ENCODE measurements at places on chromosomes 11 and 22.

GRCh38 chr11:100578831-100579311 is 108.2 kb upstream of the ARHGAP42 start:
- DNase-seq, result no peak

DNA sequence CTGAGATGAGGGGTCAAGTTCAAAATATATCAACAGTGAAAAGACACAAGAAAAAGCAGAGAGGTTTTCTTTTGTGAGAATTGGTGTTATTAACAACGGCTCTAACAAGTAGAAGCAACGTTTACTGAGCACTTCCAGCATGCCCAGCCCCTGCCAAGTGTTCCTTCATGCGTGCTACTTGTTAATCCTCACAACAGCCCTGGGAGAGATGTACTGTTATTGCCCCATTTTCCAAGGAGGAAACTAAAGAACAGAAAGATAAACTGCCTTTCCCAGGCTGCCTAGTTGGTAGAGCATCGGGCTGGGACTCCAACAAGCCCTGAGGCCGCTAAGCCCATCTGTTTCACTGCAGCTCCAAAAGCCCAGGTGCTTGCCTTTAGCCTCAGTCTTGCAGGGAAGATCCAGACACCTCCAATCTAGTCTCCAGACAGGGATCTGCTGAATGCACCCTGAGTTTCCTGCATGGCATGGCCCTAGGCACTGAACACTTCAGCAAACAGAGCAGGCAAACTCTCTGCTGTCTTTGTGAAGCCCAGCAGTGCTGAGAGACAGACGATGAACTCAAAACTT is 25.5 kb downstream of the SPATA19 start:
- no peak for DNase-seq

DNA sequence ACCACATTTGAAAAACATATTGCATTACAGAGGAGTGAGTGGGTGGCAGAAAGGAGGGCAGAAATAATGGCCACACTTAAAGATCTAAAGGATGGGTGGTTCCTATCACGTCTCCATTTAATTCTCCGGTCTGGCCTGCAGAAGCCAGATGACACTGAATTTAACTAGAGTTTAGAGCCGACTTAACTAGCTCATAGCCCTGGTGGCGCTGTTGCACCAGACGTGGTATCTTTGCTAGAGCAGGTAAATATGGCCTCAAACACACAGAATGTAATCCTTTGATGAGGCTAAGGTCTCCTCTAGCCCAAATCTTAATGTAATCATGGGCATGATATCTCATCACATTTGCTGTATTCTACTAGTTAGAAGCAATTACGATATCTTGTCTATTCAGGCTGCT is 51.5 kb upstream of the GAL start:
- DNase-seq, result peak; percentile 54

DNA sequence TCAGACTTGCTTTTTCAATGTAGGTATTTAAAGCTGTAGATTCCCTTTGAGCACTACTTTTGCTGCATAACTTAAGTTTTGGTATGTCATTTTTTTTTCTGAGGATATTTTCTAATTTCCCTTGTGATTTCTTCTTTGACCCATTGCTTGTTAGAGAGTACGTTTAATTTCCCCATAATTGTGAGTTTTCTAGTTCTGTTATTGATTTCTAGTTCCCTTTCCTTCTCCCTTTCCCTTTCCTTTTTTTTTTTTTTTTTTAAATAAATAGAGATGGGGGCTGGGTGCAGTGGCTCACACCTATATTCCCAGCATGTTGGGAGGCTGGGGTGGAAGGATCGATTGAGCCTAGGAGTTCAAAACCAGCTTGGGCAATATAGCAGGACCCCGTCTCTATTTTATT is 30.8 kb downstream of the UBE2L3 start:
- no peak for DNase-seq

DNA sequence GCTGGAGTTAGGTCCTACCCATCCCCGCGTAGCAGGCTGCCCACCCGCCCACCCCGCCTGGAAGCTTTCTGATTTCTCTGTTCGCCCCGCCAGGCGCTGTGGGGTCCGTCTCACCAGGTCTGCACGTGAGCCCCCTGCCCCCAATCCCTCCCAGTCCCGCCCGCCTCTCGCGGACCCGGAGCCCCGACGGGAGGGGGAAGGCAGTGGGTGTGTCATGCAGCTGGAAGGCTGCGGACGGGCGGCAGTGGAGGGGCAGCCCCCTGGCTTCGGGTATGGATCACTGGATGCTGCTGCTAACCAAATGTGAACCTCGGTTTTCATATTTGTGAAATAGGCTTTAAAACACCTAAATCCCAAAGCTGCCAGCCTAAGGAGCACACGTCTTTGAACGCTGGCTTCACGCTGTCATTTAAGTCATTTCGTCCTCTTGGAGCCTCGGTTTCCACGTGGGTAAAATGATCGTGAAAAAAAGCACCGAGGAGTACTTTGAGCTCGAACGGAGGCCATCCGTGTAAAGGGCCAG is 568 bp upstream of the BIK start:
- no peak for DNase-seq

DNA sequence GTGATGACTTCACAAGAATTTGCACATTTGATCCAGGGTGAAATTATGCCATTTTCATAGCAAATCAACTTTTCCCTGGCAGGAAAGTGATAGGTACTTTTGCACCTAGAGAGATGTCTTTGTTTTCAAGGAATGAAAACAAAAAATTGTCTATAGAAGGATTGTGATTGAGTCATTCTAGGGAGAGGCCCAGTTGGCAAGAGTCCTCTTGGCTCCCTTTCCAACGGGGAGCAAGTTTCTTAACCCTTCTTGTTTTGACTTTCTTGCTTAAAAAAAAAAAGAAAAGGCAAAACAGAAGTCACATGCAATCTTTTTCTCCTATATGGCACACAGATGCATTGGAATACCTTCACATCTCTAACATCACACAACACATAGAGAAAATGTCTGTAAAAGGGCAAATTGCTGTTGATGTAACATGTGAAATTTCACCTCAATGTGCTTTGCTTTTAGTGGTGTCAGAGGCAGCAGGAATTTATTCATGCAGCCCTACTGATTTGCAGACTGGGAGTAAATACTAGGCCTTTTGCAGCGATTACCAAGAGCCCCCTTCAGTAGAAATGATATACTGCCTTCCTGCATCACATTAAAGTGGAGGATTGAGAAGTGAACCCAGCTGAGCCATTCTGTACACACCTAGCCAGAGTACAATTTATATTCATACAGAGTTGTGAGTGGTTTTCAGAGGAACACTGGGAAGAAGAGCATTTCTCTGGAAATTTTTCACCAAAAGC is 290.7 kb upstream of the MPPED2 start:
- DNase-seq, result no peak

GRCh38 chr11:16843294-16843693 is 104.8 kb downstream of the C11orf58 start:
- no peak for DNase-seq

DNA sequence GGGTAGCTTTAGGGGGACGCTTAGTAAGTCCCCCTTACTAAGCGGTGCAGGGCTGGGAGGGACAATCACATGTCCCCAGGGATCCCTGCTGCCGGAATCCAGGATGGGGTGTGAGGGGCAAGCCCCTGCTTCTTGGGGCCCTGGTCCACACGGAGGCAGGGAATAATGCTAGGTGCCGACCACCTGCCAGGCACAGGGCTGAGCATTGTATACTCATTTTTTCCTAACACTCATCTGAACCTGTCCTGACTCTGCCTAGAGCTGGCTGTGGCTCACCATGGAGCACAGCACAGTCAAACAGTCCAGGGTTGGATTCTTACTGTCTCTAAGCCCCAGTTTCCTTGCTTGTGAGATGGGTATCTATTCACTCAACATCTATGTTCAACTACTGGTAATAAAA is 1.4 kb upstream of the LTBP3 start:
- DNase-seq, result no peak

DNA sequence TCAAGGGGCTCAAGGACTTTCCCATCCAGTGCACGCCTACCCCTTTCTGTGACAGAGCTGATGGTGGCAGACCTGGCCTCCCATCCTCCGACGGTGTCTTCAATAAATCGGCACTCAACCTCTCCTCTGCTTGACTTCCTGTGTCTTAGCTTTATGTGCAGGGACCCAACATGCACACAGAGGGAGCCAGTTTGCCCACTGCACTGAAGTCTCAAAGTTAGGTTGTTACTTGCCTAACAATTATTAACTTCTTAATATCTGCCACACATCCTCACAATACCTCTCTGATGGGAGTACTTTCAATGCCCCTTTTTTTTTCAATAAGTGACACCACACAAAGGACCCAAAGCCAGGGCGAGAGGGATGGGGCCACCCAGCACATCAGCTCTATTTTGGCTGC is 3.6 kb downstream of the IZUMO1R start:
- DNase-seq, result no peak

- DNase-seq, result no peak
These were observed 2.6 kb downstream of the PDE3B start for GRCh38 chr11:14645985-14646900.

- DNase-seq, result peak; percentile 34
These were observed 31.5 kb downstream of the KIAA0930 start for GRCh38 chr22:45208993-45209838.

GRCh38 chr11:73310076-73310475 is 2.0 kb downstream of the ARHGEF17 start:
- DNase-seq, result no peak

DNA sequence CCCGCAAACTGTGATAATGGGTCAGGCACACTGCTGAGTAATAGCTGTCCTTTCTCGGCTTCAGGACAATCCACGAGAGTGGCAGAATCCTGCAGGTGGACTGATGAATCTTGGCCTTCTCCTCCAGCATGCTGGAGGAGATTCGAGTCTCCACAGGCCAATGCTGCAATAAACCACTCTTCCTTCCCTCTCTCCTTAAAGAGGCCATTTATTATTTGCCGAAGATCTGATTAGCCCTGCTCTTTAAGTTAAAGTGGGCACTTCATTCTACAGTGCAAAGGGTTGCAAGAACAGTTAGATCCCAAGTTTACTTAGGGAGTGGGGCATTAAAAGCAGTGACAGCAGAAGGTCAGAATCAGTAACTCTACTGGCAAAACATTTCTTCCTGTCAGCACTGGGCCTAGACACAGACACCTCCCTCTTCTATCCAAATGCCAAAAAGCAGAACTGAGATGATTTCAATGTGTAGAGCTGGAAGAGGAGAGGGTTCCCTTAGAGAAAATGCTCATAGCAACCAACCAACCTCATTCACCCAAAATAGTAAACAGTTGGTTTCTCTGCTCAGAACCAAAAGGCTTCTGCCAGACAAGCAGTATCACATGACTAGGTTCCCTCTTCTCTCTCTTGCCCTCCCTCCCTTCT is 121.7 kb downstream of the SGSM3 start:
- DNase-seq, result peak; percentile 50

- DNase-seq, result no peak
These were observed 762.8 kb downstream of the FAM181B start for GRCh38 chr11:81970886-81971285.

- DNase-seq, result no peak
These were observed 22.4 kb upstream of the RDX start for GRCh38 chr11:110318638-110319404.

DNA sequence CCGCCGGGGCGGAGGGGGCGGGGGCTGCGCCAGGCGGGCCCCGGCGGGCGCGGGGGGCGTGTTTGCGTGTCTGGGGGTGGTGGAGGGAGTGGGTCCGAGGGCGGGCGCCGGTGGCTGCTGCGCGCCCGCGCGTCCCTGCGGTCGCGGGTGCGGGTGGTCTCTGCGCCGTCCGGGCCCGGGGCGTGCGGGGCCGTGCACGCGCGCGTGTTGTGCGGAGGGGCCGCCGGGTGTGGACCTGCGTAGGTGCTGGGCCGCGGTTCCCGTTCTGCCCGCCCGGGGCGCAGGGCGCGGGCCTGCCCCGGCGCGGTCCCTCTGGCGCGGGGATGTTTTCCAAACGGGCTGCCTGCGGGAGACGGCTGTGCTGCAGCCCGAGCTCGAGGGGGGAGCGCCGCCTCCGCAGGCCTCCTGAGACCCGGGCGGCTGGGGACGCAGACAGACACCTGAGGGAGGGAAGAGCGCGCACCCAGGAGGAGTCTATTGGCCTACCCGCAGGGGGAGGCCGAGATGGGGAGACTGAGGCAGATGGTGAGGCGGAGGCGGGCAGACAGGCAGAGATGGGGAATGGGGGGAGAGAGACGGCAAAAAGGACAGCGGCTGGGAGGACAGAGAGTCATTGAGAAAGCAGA is 442 bp downstream of the PELI3 start:
- peak; percentile 52 for DNase-seq

- no peak for DNase-seq
These were observed 1.1 kb upstream of the CBL start for GRCh38 chr11:119205080-119205479.

- DNase-seq, result no peak
These were observed 39.9 kb downstream of the SGSM3 start for GRCh38 chr22:40410272-40410671.

GRCh38 chr11:94581926-94582325 is 14.8 kb downstream of the PIWIL4 start:
- DNase-seq, result no peak

DNA sequence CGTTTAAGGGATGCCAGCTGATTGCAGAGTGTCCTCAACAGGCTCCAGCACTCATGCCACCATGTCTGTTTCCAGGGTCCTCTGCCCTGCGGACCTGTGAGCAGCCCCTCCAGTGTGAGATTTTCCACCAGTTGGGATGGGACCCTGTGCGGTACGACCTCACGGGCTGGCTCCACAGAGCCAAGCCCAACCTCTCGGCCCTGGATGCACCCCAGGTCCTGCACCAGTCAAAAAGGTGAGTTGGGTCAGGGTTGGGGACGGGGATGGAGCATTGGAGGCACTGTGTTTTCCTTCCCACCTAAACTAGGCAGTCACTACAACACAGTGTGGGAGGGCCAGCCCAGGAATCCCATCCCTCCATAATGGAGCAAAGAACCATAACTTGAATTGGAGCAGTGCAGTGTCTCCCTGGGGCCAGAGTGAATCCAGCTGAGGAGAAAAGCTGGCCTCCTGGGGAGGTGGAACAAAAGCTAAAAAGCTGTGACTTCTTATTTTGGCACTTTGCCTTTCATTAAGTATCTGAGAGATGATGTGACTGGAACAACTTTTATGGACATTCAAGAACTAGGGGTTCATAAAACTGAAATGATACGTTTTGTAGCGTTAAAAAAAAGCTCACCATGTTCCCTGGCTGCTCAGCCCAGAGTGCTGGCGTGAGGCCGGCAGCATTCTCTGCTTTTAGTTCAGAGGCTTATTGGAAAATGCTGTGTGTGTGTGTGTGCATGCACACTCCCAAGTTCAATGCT is 101.8 kb downstream of the MYO18B start:
- DNase-seq, result no peak

GRCh38 chr11:129331217-129331616 is 44.4 kb upstream of the BARX2 start:
- no peak for DNase-seq

DNA sequence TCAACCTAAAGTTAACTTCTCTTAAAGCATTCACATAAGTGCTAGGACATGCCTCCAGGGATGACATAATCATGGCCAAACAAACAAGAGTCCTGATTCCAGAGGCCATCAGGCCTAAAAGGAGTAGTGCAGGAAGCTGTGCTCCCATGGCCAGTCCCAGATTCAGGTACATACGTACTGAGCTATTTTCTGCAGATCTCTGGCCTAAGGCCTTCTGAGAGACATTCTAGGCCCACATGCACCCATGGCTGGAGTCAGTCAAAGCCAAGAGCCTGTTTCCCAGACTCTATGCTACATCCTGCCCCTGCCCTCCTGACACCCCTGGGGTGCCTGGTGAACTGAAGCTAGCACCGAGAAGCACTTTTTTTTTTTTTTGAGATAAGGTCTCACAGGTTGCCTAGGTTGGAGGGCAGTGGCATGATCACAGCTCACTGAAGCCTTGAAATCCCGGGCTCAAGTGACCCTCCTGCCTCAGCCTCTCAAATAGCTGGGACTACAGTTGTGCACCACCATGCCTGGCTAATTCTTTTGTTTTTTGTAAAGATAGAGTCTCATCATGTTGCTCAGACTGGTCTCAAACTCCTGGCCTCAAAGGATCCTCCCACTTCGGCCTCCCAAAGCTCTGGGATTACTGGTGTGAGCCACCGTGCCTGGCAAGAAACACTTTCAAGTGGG is 553 bp downstream of the CD3D start:
- peak; percentile 39 for DNase-seq
